CD4-positive, CD25-positive, alpha-beta regulatory T cell (primary cell): ENCODE measurements at places on chromosomes 12 and 14.

GRCh38 chr14:24883576-24883975 lies 166.4 kb downstream of the STXBP6 start:
- DNase-seq, result no peak
- no peaks in the 10 kb centered on the region for H3K27me3 ChIP-seq
- no peaks in the 10 kb centered on the region for H3K36me3 ChIP-seq
- H3K4me1 ChIP-seq, result no peaks in the 10 kb centered on the region

DNA sequence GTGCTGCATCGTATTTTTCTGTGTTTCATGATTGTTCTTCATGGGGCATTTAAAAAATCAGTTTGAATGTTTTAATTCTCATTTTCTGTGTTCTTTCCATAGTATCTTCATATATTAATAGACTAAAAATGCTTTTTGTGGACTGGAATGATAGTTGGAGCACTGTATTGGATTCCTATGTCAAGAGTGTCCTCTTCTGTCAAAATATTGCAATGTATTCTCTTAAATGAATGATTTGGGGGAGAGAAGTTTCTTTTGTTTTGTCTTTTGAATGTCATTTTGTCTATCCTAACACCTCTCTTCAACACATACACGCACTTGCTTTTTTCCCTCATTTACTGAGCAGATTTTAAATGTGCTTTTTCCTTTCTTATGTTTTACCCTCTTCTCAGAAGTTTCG lies 4.7 kb upstream of the EIF2S3B start:
- H3K4me1 ChIP-seq, result no peaks in the 10 kb centered on the region
- no peak overlapping the region for H3K27ac ChIP-seq
- no peak overlapping the region for H3K4me3 ChIP-seq
- H3K36me3 ChIP-seq, result no peaks in the 10 kb centered on the region
- no peak for DNase-seq
- H3K27me3 ChIP-seq, result peaks cover 6% of the 10 kb centered on the region

DNA sequence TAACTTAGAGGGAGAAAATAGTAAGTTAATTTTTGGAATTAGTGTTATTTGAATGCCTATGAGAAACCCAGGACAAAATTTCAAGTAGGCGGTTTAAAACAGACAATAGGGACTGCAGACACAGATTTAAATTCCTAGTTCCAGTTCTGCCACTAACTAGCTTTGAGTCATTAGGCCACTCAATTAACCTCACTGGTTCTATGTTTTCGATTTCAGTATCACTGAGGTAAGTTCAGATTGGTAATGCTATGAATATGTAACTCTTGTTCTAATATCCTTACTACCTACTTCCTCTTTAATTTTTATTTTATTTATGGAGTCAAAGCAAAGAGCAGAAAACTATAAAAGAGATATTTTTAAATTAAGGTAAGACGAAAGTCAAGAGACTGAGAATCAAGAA lies 52.6 kb downstream of the GALC start:
- H3K36me3 ChIP-seq, result peaks cover 34% of the 10 kb centered on the region
- H3K27ac ChIP-seq, result no peak overlapping the region
- no peak for DNase-seq
- H3K4me1 ChIP-seq, result peaks cover 3% of the 10 kb centered on the region

- DNase-seq, result no peak
- peaks cover 14% of the 10 kb centered on the region for H3K4me1 ChIP-seq
- H3K4me3 ChIP-seq, result peak overlapping the region; percentile 16
- no peak overlapping the region for H3K27ac ChIP-seq
- H3K36me3 ChIP-seq, result no peaks in the 10 kb centered on the region
These were observed 180.8 kb downstream of the EFCAB11 start for GRCh38 chr14:89773644-89774316.

- H3K4me1 ChIP-seq, result no peaks in the 10 kb centered on the region
- no peak overlapping the region for H3K27ac ChIP-seq
- no peak for DNase-seq
- no peak overlapping the region for H3K4me3 ChIP-seq
- H3K27me3 ChIP-seq, result no peaks in the 10 kb centered on the region
- no peaks in the 10 kb centered on the region for H3K36me3 ChIP-seq
These were observed 44.7 kb downstream of the FSCB start for GRCh38 chr14:44462381-44462780.

DNA sequence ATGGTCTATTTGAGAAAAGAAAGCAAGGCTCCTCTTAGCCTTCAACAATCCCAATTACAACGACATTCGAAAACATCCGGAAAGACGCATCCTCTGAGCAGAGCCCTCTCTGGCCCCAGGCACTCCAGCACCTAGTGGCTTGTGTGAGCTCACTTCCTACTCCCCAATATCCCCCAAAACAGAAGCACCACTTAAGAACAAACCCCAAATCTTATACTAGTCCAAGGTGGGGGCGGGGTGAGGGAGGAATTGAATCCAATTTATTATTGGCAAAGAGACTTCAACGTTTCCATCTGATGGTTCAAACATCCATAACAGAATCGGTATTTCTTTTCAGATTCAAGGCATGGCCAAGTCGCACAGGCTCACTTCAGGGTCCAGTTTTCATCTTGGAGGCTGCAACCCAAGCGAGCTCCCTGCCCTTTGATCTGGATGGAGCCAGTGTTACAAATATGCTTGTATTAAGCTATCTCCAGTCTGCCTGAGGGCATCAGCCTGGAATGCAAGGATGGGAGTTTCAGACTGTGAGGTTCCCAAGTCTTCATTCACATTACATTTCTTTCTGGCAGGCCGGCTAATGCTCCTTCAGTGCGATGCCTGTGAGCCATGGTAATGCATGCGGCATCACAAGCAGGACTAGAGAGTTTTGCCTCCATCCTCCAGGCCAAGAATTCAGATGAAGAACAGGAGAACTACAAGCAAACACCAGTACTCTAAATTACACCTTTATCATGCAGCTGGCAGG lies 132.5 kb upstream of the FOXN3 start:
- H3K4me1 ChIP-seq, result no peaks in the 10 kb centered on the region
- no peak overlapping the region for H3K27ac ChIP-seq
- no peak overlapping the region for H3K4me3 ChIP-seq
- peaks cover 21% of the 10 kb centered on the region for H3K36me3 ChIP-seq
- no peak for DNase-seq

DNA sequence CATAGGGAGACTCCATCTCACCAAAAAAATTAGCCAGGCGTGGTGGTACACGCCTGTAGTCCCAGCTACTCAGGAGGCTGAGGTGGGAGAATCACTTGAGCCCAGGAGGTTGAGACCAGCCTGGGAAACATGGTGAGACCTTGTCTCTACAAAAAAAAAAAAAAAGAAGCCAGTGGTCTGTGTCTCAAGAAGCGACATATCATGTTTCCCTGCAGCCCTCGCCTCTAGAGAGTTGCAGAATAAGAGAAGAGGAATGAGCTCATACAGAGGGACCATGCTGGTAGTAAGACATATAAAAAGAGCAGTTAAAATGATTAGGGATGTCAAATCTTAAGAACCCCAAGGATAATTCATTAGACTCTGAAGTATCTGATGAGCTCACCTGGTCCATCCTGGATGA lies 39.4 kb upstream of the BICDL1 start:
- no peak for DNase-seq
- H3K27me3 ChIP-seq, result no peaks in the 10 kb centered on the region
- H3K36me3 ChIP-seq, result no peaks in the 10 kb centered on the region
- no peak overlapping the region for H3K4me3 ChIP-seq

DNA sequence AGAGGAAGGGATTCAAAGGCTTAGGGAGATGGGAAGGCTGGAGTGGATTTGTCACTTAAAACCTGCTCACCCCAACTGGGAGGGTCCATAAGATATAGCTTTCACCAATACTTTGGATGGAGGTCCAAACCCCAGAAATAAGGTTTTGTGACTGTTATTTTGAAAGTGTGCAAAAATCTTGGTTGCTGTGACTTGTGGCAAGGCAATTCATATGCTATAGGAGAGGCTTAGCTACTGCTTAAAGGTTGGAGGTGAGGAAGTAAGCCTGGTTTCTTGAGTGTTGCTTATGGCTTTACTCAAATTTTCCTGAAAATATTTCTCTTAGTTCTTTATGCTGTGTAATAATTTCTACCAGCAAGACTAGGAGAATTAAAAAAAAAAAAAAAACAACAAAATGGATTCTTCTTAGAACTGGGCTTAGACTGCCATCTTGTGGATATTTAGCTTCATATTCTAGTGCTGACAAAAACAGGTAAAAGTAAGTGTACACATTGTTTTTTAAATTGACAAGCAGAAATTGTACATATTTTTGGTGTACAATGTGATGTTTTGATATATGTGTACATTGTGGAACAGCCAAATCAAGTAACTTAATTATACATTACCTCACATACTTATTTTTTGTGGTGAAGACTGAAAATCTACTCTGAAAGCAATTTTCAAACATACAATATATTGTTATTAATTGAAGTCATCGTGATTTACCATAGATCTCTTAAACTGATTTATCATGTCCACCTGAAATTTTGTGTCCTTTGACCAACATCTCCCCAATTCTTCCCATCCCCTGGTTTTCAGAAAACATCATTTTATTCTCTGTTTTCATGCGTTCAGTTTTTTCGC lies 23.0 kb downstream of the PDE6H start:
- DNase-seq, result peak; percentile 71
- H3K4me3 ChIP-seq, result peak overlapping the region; percentile 45
- peaks cover 21% of the 10 kb centered on the region for H3K4me1 ChIP-seq
- H3K27me3 ChIP-seq, result peaks cover 7% of the 10 kb centered on the region
- H3K27ac ChIP-seq, result peak overlapping the region; percentile 11

- H3K4me3 ChIP-seq, result peak overlapping the region; percentile 10
- no peak for DNase-seq
- H3K4me1 ChIP-seq, result peaks cover 24% of the 10 kb centered on the region
- H3K36me3 ChIP-seq, result peaks cover 47% of the 10 kb centered on the region
These were observed 97.3 kb downstream of the ESR2 start for GRCh38 chr14:64196814-64197411.

- H3K36me3 ChIP-seq, result no peaks in the 10 kb centered on the region
- H3K4me1 ChIP-seq, result peaks cover 21% of the 10 kb centered on the region
- H3K4me3 ChIP-seq, result no peak overlapping the region
These were observed 2.9 kb downstream of the HEBP1 start for GRCh38 chr12:12997156-12997555.

DNA sequence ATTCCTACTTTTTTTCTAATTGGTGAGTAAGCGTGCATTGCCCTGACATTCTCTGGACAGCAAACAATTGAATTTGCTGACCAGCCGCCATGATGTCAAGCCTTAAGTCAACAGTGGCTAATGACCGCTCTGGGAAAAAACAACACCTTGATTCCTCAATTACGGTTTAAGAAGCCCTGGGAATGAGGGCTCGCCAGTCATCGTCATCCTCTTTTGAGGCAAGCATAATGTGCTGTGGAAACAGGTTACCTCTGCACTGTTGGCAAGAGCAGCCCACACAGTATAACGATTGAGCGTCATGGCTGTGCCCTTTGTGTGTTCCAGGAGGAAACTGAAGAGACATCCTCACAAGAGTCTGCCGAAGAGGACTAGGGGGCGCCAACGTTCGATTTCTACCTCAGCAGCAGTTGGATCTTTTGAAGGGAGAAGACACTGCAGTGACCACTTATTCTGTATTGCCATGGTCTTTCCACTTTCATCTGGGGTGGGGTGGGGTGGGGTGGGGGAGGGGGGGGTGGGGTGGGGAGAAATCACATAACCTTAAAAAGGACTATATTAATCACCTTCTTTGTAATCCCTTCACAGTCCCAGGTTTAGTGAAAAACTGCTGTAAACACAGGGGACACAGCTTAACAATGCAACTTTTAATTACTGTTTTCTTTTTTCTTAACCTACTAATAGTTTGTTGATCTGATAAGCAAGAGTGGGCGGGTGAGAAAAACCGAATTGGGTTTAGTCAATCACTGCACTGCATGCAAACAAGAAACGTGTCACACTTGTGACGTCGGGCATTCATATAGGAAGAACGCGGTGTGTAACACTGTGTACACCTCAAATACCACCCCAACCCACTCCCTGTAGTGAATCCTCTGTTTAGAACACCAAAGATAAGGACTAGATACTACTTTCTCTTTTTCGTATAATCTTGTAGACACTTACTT lies 138.9 kb downstream of the HMGA2 start:
- H3K4me3 ChIP-seq, result no peak overlapping the region
- DNase-seq, result peak; percentile 9
- no peaks in the 10 kb centered on the region for H3K36me3 ChIP-seq
- no peak overlapping the region for H3K27ac ChIP-seq

DNA sequence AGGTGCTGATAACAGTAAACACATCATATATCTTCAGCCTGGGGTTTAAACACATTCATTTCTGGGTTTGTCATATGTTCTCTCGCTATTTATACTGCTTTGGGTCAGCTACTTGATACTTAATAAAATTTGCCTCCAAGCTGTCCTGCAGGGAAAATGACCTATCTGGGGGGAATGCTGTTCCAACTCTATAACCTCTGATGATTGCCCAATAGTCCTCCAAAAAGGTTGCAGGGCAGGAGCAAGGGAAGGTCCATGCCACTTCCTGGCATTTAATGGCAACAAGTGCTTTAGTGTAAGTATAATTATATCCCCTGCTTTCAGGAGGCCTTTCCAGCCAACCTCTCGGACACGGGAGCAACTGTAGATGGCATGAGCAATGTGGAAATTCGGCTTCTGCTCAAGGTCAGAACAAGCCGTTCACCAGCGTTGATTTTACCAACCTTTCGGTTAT lies 198.0 kb upstream of the EEA1 start:
- DNase-seq, result no peak
- H3K36me3 ChIP-seq, result no peaks in the 10 kb centered on the region
- no peak overlapping the region for H3K4me3 ChIP-seq
- no peaks in the 10 kb centered on the region for H3K4me1 ChIP-seq
- no peaks in the 10 kb centered on the region for H3K27me3 ChIP-seq
- H3K27ac ChIP-seq, result no peak overlapping the region

DNA sequence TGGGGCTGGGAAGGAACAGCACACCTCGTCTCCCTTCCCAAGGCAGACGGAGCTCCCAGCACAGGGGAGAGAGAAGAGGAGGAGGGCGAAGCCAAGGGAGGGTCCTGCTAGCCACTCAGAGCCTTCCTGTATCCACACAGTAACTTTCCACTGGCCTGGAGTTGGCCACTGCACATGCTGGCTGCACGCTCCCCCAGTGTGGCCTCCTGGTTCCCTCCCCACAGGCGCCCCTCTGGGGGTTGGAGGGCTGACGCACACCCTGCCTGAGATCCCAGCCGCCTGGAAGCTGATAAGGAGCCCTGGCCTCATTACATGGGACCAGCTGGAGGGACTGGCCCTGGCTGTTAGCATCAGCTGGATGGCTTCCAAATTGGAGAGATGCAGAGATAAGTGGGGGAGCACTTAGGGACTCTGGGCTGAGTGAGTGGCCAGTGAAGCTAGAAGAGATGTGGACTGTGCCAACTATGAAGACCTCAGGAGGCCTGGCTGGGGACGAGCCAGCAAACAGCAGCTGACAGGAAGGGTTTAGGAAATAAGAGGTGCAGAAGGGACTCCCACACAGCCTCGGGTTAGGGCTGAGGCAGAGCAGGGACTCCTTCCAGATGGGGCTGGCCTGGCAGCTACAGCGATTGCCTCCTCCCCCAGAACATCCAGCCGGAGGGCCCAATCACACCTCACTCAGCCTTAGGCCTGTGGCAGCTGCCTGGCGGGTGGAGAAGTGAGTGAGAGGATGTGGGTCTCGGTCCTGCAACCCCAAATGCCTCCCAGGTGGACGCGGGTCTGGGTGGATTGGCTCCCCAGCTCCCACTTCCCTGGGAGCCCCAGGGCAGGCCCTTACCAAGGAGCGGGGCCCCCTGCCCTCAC lies 26.3 kb upstream of the BCDIN3D start:
- H3K27me3 ChIP-seq, result no peaks in the 10 kb centered on the region
- no peak overlapping the region for H3K4me3 ChIP-seq
- no peak for DNase-seq
- no peaks in the 10 kb centered on the region for H3K36me3 ChIP-seq
- H3K4me1 ChIP-seq, result no peaks in the 10 kb centered on the region

- H3K4me1 ChIP-seq, result peaks cover 89% of the 10 kb centered on the region
- peaks cover 15% of the 10 kb centered on the region for H3K36me3 ChIP-seq
- H3K27ac ChIP-seq, result peak overlapping the region; percentile 3
- DNase-seq, result no peak
- H3K4me3 ChIP-seq, result no peak overlapping the region
These were observed 28.0 kb downstream of the PXN start for GRCh38 chr12:120237360-120238171.
